ENCODE measurements at places on chromosomes 7 and 10.

DNA sequence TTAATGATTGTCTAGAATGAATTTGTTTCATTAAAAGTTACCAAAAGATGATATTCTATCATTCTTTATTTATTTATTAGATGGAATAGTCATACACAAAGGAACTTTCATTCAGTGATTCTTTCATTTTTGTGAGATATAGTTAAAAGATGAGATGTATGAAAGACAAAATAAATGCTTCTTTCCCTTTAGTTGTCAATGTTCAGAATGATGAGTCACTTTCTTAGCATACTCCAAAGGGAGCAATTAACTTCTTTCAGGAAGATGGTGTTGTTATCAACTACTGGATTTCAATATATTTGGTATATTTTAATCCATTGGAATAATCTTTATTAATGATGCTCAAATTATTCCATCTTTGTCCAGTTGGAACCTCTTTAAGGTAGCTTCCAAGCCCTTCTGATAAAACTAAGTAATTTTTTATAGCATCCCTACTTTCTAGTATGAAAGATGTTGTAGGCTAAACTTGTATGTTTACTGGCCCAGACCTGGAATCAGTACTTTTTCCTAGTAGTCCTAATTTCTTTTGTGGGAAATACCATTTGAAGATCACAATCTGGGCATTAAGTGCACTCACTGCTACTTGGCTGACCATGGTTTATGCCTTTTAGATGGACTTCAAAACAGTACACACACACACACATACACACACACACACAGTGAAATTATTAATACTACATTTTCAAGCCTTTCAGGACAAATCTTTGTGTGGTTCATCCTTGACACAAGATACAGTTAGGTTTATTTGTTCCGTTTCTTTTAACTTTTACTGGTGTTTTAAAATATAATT is 2.5 kb downstream of the GIMAP7 start:
- DNase-seq, result no peak

GRCh38 chr10:106255111-106255678 is 909.3 kb downstream of the SORCS1 start:
- no peak for DNase-seq

- DNase-seq, result no peak
Observed at GRCh38 chr7:156479596-156479995, 161.0 kb upstream of the RNF32 start.

GRCh38 chr10:10078446-10078845 is 939.2 kb upstream of the CELF2 start:
- DNase-seq, result no peak

DNA sequence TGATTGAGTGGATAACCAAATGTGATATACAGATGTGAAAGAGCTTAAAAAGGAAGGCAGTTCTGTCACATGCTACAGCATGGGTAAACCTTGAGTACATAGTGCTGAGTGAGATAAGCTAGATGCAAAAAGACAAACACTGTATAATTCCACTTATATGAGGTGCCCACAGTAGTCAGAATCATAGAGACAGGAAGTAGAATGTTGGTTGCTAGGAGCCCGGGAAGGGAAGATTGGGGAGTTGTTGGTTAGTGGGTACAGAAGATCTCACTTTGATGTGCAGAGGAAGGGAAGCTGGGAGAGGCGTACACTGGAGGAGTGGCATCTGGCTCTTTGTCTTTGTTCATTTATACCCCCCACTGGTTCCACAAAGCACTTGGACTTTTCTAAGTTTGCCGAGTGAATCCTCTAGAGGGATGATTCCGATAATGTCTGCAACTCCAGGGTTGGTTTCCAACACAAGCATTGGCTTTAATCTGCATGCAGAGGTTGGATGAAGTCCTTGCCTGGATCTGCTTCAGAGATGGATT is 39.5 kb downstream of the TSPAN14 start:
- no peak for DNase-seq

GRCh38 chr10:109587366-109587765 is 335.9 kb downstream of the XPNPEP1 start:
- no peak for DNase-seq

DNA sequence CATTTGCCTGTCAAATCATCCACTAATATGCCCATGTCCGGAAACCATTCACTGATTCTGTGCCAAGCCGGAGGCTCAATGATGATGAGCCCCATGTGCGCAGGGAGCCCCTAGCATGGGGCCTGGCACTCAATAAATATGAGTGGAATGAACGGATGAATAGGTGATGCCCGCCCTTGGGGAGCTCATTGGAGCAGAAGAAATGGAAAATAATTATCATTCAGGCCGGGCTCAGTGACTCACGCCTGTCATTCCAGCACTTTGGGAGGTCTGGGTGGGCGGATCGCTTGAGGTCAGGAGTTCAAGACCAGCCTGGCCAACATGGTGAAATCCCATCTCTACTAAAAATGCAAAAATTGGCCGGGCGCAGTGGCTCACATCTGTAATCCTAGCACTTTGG is 11.0 kb downstream of the RHBDD2 start:
- no peak for DNase-seq

DNA sequence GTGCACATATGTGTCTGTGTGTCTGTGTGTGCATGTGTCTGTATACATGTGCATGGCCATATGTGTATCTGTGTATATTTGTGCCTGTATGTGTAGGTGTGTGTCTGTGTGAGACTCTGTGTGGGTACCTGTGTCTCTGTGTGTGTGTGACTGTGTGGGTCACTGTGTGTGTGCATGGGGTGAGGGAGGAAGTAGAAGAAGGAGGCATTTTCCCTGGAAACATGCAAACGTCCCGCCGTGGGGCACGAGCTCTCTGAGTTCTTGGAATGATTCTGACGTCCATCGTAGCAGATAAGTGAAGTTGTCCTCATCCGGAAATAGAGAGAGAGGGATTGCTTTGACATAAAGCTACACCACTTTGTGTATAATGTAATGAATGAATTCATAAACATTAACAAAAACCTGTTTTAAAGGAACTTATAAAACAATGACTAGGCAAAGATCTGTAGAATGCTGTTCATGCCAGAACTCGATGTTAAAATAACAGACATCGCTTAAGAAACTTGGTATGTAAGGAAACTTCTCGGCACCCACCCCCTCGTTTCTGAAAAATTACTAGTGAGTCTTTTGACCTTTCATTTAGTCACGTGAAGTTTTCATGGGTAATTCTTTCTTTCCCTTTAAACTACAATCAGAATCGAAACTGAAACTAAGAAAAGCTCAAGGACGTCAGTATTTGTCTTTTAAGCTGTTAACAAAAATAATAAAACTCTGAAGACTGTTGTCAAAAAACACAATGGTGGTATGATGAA is 43.6 kb upstream of the KLF6 start:
- no peak for DNase-seq

GRCh38 chr10:30853066-30853465 is 178.6 kb downstream of the ZNF438 start:
- DNase-seq, result no peak

DNA sequence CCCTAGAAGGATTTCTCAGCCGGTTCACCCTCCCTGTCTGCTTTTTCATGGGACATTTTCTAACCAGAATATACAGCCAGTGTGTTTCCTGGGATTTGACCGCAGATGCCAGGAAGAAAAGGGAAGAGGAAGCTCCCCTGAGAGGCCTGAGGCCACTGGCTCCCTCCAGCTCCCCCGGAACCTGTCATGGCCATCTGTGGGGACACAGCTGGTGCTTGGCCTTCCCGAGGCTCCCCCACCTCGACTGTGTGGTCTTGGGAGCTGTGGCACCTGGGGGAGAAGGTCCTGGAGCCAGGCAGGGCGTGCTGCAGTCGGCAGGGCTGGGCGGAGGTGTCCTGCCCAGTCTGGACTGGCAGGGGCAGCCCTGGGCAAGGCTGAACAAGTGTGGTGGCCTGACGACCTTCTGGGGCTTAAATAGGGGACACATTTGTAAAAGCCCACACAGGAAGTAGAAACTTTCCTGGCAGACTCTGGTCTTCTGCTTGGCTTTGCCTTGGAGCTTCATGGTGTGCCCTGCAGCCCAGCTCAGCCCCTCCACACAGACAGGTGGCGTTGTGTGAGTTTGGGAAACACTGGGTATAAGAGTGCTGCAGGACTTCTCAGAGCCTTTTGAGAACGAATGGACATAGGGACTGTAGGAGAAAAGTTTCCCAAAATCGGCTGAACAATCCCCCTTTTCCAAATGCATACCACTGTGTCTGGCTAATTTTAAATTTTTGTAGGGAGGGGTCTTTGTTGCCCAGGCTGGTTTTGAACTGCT is 6.8 kb downstream of the BRI3 start:
- DNase-seq, result no peak

GRCh38 chr7:50367100-50367499 is 62.6 kb downstream of the IKZF1 start:
- no peak for DNase-seq

DNA sequence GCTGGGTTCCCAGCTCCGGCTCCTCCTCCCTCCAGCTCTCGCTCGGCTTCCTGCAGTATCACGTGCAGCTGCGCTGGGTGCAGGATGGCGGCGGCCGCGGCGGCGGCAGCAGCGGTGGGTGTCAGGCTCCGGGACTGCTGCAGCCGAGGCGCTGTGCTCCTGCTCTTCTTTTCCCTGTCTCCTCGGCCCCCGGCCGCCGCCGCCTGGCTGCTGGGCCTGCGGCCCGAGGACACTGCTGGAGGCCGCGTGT is at the start of gene CNNM1:
Gene CNNM1, plus strand, starts transcription at position 53 of the 250 bp plus-strand sequence. Its CDS starts 32 bp downstream, at position 85.
- DNase-seq, result peak; percentile 20

DNA sequence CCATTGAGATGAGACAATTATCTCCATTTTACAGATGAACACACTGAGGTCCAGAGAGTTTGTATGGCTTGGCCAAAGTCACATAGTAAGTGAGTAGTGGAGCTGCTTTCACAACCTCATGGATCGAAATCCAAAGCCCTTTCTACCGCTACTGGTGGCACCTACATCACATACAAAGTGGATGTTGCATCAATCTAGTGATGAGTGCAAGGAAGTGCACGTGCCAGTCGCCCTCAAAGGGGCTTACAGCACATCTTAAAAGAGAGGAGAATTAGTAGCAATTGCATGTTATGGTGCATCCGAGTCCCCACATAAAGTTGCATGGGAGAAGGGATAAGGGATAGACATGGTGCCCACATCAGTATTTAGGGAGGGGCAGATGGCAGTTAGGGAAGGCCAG is 31.0 kb upstream of the GPR26 start:
- no peak for DNase-seq

Data from neuronal stem cell (in vitro differentiated cells).